ENCODE measurements at places on chromosomes 1 and 21. TPM values are rescaled to one million over a fixed set of nuclear protein-coding genes. Genes with fewer than 3 reads are reported as not detected.

DNA sequence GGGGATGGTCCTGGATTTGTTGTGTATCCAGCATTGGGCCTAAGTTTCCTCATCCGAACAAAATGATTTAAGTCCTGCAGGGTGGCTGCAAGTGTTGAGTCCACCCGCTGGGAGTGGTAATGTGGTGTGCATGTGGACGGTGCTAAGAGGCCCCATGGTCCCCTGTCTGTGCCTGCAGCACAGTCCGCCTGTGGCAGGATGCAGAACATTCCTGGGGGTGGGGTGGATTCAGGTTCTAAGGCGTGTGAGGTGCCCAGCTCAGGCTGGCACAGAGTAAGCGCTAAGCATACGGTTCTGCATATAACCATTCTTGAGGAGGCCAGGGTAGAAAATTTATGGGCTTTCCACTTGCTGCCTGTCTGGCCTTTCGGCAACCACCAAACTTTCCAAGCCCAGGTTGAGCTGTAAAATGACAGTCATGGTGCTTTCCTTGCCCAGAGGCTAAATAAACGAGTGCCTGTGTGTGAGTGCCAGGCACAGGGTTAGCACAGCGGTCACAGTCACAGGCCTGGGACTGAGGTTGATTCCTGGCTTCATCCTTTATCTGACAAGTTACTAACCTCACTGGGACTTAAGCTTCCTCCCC is 30.7 kb downstream of the SLC2A1 start:
- peak; percentile 46 for DNase-seq

DNA sequence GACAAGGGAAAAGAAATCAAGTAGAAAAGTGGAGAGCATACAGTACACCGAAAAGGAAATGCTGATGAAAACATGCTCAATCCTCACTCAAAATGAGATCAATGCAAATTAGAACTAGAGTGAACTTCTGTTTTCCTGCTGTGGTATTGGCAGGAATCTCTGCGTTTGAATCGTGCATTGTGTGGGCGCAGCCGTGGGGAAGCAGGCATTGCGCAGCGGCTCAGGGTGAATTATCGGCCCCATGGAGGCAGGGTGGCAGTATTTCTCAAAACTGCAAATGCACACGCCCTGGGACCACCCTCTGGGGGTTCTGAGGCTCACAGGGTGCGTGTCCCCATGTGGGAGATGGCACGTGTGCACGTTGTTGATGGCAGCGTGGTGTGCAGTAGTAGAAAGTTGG is 140.6 kb downstream of the PEX14 start:
- DNase-seq, result no peak

Gene OR2M3
- 0.04 TPM for total RNA-seq

Gene SRSF11
- 65.2 TPM for total RNA-seq

DNA sequence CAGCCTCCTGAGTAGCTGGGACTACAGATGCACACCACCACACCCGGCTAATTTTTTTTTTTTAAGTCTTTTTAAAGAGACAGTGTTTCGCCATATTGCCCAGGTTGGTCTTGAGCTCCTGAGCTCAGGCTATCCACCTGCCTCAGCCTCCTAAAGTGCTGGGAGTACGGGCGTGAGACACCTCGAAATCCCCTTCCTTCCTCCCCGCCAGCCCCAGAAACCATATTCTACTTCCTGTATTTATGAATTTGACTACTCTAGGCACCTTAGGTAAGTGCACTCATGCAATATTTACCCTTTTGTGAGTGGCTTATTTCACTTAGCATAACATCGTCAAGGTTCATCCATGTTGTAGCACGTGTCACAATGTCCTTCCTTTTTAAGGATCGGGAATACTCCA is 6.9 kb upstream of the LRP8 start:
- DNase-seq, result no peak

DNA sequence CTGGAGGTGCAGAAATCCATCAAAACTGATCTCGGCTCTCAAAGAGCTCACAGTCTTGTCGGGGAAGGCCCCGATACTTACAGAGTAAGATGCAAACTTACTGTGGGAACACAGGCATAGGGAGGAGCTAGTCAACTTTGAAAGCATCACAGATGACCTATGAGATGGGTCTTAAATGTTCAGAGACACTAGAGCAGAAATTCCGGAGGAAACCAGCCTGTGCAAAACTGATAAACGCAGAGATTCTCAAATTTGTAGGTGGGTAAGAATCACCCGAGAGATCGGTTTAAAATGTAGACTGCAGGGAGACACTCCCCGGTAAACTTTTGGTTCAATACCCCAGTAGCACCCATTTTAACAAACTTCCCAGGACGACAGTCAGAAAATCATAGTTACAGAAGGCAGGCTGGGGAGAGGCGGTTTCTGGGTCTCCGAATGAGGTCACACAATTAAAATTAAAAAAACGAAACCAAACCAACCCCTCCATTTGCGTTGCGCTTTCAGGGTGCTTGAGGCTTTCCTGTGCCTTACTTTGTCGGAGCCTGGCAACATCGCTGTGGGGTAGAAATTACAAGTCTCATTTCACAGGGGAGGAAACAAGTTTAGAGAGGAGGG is 755 bp upstream of the THRAP3 start:
- DNase-seq, result peak; percentile 16

Gene ACTL8
- 0.06 TPM for total RNA-seq

- no peak for DNase-seq
These were observed 21.6 kb downstream of the SDHC start for GRCh38 chr1:161335796-161336195.

Gene SMIM1
- total RNA-seq, result not detected

DNA sequence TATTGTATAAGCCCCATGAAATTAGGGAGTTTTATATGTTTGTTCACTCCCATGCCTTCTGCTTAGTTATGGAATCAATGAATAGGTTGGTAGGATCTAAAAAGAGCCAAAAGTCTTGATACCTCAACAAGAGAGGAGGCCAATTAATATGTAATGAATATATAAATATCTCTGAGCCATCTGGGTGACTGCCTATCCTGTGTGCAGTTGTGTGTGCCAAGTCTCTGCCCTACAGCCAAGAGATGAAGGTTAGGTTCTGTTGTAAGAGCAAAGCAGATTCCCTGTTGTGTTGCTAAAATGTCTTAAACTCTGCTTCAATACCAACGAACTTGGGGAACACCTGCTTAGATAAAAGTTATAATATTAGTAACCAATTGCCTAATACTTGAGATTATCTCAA is 61.8 kb upstream of the GORAB start:
- no peak for DNase-seq

- no peak for DNase-seq
These were observed 412.8 kb upstream of the LYPLAL1 start for GRCh38 chr1:218760601-218761570.

Gene CASZ1
- 0.17 TPM for total RNA-seq

DNA sequence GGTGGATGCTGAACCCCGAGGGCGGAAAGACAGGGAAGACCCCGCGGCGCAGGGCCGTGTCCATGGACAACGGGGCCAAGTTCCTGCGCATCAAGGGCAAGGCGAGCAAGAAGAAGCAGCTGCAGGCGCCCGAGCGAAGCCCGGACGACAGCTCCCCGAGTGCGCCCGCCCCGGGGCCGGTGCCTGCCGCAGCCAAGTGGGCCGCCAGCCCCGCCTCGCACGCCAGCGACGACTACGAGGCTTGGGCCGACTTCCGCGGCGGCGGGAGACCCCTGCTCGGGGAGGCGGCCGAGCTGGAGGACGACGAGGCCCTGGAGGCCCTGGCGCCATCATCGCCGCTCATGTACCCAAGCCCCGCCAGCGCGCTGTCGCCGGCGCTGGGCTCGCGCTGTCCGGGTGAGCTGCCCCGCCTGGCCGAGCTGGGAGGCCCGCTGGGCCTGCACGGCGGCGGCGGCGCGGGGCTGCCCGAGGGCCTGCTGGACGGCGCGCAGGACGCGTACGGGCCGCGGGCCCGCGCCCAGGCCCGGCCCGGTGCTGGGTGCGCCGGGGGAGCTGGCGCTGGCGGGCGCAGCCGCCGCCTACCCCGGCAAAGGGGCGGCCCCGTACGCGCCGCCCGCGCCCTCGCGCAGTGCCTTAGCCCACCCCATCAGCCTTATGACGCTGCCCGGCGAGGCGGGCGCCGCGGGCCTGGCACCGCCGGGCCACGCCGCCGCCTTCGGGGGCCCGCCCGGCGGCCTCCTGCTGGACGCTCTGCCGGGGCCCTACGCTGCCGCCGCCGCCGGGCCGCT is 20.7 kb downstream of the FOXO6 start:
- DNase-seq, result peak; percentile 50

GRCh38 chr1:2229911-2230731 is 2.0 kb downstream of the SKI start:
- DNase-seq, result no peak

GRCh38 chr1:17005365-17005740 is 6.4 kb downstream of the ATP13A2 start:
- no peak for DNase-seq

DNA sequence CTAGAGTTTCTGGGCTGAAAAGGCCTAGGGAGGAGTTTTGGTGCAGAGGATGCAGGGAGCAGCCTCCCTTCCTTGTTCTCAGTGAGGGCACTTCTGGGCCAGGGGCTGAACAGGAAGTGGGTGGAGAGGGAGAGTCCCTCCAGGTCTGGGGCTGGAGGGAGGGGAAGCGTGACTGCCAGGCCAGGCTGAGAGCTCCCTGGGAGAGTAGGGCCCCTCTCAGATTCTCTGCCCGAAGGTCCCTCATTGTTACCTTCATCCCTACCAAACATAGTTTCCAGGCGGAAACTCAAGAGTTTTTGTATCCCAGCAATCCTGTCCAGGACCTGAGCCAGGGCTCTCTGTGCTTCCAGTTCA is 36.8 kb downstream of the CITED4 start:
- no peak for DNase-seq

DNA sequence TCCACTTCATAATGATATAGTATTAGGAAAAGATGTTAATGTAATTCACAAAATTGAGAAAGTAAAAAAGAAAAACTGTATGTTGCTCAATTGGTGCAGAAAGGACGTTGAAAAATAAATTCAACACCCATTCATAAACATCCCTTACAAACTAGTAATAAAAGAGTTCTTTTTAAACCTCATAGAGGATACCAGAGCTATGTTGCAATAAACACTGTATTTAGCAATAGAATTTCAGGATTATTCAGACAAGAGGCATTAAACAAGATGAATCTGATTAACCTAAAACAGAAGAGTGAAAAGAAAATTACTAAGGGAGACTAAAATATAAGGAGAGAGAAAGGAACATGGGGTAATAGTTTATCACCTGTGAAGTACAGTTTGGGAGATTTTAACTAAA is 154.8 kb downstream of the NTPCR start:
- no peak for DNase-seq

DNA sequence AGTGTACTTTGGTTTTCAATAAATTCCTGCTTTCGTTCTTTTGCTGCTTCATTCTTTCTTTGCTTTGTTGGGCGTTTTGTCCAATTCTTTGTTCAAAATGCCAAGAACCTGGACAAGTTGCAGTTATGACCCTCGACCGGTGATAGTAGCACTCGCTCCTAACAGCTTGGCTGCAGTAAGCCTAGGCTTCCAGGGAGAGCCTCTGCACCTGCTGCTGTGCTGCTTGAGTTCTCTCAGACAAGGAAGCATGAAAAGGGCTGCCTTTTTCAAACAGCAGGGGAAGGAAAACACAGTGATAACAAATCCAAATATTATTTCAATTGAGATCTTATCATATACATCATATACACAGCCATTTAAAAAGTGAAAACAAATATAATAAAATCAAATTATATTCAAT is 12.8 kb upstream of the RIPK4 start:
- no peak for DNase-seq

DNA sequence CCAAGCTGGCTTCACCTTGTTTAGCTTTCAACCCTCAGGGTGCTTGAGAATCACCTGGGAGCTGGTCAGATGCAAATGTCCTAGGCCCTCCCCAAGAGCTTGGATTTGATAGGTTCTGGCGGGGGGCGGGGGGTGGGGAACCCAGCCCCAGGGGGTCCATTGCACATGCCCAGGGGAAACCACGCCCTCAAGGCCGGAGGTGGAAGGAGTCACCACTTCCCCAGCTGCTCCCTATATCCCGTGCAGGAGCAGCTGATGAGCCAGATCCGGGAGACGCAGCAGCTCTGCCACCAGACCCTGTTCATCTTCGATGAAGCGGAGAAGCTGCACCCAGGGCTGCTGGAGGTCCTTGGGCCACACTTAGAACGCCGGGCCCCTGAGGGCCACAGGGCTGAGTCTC is 5.8 kb downstream of the TOR3A start:
- DNase-seq, result no peak

DNA sequence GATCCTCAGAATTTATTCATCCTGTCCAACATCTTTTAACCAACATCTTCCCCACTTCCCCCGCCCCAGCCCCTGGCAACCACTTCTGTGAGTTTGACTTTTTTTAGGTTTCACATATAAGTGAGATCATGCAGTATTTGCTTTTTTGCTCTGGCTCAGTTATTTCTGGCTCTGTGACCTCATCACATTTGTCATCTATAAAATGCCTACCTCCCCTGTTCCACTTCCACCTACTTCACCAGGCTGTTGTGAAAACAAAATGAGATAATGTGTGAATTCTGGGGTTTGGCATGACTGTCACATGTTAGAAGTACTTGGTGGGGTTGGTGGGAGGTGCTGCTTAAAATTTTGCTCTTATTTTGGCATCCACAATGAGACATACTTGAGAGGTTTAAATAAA is 18.4 kb downstream of the HHAT start:
- peak; percentile 43 for DNase-seq

- no peak for DNase-seq
These were observed 196.2 kb downstream of the C1orf94 start for GRCh38 chr1:34372891-34373290.

DNA sequence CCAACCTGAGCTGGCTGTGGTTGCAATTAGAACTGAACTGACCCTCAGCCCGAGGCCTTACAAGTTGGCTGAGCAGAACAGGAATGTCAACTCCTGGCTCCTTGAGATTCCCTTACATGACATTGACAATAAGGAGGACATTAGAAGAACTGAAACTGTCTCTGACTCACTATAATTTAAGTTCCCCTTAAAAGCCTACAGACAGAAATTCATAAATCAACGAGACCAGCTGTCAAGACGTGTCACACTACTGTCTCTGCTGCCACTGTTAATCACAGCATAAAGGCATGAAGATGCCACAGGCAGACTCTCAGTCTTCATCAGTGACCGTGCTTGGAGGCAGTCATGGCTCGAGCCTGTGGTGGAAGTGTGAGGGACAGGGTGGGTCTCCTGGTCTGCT is 168.8 kb downstream of the GABPA start:
- DNase-seq, result no peak

DNA sequence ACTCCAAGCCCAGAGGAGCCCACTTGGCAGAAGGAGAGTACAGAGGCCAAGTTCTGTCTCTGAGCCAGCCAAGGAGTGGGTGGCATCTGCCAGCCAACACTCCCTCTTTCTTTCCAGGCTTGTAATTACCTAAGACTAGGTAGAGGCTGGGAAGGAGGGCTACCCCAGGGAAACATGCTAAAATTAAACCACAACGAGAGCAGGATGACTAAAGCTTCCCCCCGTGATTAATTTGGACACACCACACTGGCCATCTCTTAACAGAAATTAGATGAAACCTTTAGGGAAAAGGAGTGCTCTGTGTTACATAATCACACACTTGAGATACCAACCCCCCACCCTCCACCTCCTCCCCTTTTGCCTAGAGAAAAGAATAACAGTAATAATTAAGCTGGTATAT is 102.1 kb upstream of the ZC3H12A start:
- DNase-seq, result no peak

- DNase-seq, result no peak
These were observed 370.3 kb upstream of the ADGRL2 start for GRCh38 chr1:81430236-81430938.

GRCh38 chr1:166811691-166812090 is 27.6 kb upstream of the POGK start:
- no peak for DNase-seq

Gene LDLRAD2
- total RNA-seq, result not detected

Gene ANGPTL3
- total RNA-seq, result not detected

All from H4 (cell line).